Fibroblast of skin of right quadriceps (primary cell): ENCODE measurements at places on chromosomes 4 and X.

DNA sequence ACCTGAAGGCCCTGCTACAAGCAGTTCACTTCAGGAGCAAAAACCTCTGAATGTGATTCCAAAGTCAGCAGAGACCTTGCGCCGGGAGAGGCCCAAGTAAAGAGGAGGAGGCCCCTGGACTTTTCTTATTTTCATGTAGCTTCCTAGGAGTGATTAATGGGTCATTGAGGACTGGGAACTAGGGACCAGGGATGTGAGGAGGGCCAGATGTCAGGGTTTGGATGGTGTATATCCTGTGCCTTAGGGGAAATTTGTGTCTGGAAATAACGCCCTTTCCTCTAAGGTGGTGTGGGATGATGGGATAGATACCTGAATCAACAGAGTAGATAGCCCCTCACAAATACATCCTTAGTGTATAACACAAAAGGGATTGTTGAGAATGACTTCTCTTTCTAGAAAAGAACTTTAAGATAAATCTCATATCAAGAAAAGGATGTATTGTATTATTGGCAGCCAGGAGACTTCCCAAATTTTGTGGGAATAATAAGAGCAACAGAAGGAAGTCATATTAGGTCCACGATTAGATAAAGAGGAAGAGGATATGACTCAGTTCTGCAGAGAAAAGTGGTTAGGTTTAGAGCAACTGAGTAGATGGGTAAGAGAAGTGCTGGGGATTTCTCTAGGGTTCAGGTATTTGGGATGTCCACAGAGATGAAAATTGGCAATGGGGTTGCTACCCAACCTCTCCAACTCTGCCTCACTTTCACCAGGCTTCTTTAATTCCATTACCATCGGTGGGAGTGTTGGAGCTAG, 1.1 kb downstream of the ITGB1BP2 start:
- DNase-seq: no peak

DNA sequence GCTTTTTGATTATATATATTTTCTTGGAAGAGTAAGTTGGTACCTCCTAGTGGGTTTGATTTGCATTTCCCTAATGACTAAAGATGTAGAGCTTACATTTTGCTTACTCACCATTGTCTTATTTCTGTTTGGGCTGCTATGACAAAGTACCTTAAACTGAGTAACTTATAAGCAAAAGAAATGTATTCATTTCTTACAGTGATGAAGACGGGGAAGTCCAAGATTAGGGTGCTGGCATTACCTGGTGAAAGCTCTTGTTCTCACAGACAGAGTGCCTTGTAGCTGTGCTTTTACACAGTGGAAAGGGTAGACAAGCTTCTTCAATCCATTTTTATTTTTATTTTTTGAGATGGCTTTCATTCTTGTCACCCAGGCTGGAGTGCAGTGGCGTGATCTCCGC, 229.2 kb upstream of the AGA start:
- no peak for DNase-seq

DNA sequence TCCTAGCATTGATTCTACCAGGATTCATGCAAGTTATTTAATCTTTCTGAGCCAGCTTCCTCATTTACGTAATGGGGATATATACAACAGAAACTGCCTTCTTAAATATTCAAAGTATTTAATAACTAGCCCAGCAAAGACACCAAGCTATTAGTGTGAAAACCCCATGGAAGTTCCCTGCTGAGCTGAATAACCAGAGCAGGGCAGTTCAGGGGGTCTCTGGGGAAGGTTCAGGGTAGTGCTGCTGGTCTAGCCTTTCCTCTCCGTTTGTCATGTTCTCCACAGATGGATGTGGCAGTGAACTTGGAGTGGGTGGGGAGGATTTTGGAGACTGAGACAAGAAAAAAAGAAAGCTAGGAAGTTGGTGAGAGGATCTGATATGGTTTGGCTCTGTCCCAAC, 240.8 kb upstream of the TAPT1 start:
- no peak for DNase-seq

GRCh38 chr4:119655111-119655837, 26.7 kb upstream of the PDE5A start:
- DNase-seq: no peak

GRCh38 chr4:76307660-76308014, 1.1 kb downstream of the STBD1 start:
- DNase-seq: no peak

DNA sequence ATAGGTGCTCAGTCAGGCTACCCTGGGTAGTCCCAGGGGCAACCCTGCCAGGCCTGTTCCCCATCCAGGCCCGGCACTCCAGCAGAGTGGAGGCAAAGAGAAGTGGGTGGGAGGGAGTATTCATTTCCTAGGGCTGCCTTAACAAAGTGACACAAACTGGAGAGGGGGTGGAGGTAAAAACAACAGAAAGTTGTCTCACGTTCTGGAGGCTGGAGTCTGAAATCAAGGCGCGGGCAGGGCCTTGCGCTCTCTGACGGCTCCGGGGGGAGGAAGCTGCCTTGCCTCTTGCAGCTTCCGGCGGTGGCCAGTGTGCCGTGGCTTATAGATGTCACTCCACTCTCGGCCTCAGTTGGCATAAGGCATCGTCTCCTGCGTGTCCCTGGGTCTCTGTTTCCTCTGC, 90.8 kb downstream of the DCTD start:
- no peak for DNase-seq

GRCh38 chrX:20313899-20314298, 47.2 kb upstream of the RPS6KA3 start:
- no peak for DNase-seq

DNA sequence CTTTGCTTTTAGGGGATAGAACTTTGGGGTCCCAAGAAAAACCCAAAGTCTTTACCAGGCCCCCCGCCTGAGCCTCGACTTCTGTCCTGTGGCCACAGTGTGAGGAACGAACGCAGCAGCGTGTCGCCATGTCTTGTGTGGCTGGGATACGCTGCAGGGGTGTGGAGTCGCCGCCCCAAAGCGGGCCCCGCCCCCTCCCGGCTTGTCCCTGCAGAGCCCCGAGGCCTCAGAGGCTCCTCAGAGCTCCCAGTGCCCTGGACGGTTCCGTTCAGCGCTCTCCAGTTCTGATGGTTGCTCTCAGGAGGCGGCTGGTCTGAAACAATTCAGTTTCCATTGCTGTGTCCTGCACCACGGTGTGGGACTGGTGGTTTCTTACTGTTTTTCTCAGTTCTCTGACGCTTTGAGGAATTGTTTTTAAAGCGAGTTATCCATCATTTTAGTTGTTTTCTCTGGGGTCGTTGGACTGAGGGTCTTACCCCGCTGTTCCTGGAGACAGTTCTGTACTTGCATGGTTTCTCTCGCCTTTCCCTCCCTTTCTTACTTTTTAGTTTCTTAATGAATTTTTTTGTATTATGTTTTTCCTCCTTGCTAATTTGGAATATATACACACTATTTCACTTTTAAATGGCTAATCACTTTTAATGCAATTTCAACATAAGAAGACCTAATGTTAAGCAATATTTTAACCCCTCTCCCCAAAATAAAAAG, 1.6 kb upstream of the IDUA start:
- peak; percentile 24 for DNase-seq
